ENCODE measurements at places on chromosomes 7 and 10. TPM values are rescaled to one million over a fixed set of nuclear protein-coding genes. Genes with fewer than 3 reads are reported as not detected.

DNA sequence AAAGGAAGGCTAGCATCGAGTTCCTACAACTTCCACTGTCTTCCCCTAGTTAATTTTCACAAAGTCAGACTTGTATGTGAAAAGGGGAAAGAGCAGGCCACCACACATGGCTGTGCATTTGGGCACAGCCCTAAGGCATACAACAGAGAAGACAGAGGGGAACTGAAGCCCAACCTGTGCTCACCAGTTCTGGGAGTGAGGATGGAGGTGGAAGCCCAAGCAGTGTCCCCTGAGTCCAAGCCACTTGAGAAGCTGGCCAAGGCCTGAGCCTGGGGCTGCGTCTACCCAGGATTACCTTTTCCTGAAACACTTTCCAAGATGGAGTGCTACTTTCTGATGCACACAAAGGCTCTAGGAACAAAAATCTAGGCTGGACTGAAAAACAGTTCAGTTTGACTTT lies 20.3 kb downstream of the GPNMB start:
- DNase-seq: no peak

DNA sequence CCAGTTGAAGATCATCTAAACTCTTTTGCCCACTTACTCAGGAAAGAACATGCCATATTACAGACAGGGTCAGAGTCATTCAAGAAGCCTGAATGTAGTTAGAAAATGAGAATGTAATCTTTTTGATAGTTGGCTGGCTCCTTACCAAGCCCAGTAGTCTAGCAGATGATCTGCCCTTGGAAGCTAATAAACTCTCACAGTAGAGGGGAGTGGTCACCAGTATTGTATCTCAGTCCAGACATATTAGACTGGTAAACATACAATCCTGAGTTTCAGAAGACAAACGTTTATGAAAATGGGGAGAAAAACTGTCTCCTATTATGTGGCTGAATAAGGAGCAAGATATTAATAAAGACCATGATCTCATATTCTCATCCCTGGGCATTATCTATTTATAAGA lies 65.3 kb downstream of the SEPTIN7 start:
- no peak for DNase-seq

DNA sequence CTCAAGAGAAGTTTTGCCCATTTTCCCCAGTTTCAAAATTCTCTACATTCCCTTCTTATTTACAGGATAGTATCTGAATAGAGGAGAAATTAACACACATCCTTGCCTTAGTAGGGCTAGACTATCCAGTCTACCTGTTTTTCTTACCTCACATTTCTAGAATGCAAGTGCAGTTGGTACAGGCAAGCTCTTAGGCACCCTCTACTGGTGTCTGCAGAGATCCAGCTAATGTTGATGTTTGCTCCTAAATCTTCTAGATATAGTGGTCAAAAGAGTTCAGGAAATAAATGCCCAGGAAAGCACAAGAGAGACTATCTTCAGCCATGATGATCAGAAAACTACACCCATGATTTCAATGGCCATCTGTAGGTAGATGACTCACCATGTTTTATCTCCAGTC lies 205.3 kb downstream of the HTR7 start:
- no peak for DNase-seq

GRCh38 chr10:36381748-36382147 lies 739.7 kb upstream of the FZD8 start:
- no peak for DNase-seq

- DNase-seq: no peak
These were observed 34.4 kb upstream of the CABCOCO1 start for GRCh38 chr10:61628151-61628874.

The TMEM130 gene
- total RNA-seq: 14.1 TPM

The EMX2 gene
- total RNA-seq: not detected
